Fibroblast of skin of right biceps (primary cell): ENCODE measurements at places on chromosomes 16 and 17.

DNA sequence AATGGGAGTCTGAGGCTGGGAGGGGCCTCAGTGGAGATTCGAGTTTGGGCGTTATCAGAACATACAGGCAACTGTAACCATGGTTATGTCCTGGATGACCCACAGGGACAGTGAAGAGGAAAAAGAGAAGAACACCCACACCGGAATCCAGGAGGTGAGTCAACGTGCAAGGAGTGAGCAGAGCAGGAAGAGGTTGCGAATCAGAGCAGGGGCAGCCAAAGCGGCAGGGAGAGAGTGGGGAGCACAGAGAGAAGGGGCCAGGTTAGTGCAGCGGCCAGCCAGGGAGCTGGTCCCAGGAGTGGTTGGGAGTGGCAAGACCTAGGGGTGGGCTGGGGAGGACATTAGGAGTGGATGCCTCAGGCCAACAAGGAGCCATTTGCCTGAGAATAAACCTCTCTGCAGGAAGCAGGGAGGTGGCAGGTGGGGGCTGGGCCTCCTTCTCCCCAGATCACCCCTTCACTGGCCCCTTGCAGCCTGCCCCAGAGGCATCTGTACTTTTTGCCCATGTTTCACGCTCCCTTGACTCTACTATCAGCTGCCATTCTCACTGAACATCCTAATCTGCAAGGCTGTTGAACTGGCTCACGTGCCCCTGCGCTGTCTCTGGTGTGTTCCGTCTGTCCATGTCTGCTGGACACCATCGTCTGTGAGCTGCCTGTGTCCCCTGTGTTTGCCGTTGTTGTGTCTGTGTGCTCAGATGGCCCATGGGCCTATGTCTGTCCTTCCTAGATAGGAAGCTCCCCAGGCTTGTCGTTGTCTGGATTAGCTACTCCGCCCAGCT lies 5.1 kb downstream of the KRT13 start:
- peak; percentile 81 for DNase-seq

DNA sequence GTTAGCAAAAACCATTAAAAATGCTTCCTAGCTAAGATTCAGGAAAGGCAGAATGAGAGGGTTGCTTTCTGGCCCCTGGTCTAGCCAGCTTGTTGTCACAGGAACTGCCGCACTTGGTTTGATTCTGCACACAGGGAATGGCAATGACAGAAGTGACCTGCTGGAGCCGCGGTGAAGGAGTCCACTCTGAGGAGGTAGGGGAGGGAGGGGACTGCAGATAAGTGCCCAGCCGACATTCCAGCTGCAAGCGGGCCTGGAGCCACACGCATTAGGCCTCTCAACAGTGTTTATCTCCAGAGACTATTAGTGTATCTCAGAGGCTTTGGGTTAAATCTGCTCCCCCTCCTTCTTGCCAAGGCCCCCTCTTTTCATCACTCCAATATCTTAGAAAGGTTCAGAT lies 38.6 kb downstream of the CDRT15 start:
- no peak for DNase-seq

DNA sequence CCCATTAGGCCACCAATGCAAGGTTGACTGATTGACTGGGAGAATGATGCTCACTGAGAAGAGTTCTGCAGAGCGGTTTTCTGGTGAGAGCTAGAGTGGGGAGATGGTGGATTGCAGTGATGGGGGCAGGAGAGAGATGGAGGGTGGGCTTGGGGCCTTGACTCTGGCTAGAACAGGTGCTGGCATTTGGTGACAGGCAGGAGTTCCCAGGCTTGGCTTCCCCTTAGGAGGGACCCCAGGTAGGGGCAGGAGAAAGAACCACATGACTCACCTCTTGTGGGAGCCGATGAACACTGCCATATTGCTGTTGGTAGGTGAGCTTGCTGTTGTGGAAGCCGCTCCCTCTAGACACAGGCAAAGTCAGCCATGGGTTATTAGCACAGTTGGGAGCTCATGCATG lies 8.0 kb downstream of the CD300LB start:
- DNase-seq, result no peak

DNA sequence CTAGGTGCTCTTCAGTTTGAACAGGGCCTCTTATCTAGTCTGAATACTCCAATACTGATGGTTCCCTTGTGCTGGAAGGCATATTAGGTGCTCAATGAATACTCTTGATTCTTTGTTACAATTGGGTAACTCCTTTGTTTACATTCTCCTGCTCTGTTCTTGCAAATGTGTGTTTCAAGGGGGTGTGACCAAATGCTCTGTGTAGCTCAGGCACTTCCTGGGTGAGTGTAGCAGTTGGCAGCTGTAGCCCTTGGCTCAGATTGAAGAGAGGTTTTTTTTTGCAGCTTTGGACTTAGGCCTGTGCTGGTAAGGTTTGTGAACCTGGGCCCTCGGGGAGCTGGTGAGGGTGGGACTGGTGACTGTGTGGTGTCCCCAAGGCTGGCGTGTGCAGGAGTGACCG lies 20.2 kb downstream of the TBCD start:
- no peak for DNase-seq

- no peak for DNase-seq
Measured at GRCh38 chr16:86819533-86819892, 241.2 kb downstream of the FOXL1 start.

DNA sequence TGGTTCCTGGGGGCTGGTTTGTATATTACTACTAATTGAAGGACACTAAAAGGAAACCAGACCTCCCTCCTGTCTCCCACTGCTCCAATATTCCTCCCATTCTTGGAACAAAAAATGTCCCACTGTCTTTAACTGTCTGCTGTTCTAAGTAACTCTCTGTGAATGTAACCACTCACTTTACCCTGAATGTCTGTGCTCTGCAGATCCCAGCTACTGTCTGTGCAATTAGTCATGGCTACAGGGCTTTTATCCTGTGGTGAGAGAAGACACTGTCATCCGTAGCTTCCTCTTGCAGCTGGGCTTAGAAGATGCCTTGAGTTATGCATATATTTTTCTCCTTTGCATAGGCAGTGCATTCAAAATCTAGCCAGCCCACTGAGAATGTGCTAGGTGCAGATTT lies 853.8 kb downstream of the CDH8 start:
- no peak for DNase-seq

GRCh38 chr16:75000481-75001081 lies 1.8 kb downstream of the ZNRF1 start:
- DNase-seq, result peak; percentile 24

DNA sequence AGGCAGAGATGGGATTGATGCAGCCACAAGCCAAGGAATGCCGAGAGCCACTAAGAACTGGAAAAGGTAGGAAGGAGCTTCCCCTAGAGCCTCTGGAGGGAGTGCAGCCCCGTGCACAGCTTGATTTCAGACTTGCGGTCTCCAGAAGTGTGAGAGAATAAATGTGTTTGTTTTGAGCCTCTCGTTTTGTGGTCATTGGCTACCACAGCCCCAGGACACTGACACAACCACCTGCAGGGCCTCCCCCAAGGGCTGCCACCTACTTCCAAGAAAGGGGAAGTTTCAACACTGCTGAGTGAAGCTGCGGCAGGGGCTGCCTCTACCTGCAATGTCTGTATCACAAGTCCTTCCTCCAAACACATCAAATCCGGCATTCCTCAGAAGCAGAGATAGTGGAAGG lies 346.9 kb downstream of the C16orf95 start:
- DNase-seq, result no peak

GRCh38 chr17:63592797-63593196 lies 7.9 kb upstream of the TACO1 start:
- no peak for DNase-seq

DNA sequence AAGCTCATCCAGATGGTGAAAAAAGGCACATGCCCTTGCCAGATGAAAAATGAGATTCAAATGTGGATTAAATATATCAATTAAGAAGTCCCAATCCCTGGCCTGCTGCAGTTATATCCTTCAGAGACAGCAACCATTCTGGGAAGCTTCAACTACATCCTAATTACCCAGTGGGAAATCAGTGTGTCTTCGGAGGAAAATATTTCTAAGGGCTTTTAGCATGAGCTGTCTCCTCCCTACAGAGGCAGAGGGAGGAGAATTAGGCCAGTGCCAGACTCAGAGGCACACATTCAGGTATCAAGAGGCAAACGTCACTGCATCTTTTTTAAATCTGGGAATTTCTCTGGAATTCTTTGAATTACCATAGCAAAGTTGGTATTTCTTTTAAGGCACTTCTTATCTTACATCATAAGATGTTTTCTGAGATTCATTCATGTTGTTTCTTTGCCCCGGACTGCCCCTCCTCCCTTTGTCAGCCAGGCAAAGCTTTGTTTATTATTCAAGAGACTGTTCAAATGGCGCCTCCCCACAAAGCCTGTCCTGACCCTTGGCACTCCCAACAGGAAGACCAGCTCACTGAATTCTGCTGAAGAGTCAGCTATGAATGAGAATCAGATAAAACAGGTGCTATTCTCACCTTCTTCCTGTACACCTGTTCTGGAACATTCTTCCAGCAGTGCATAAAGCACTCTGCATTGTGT lies 38.3 kb upstream of the SMPD3 start:
- DNase-seq, result no peak

DNA sequence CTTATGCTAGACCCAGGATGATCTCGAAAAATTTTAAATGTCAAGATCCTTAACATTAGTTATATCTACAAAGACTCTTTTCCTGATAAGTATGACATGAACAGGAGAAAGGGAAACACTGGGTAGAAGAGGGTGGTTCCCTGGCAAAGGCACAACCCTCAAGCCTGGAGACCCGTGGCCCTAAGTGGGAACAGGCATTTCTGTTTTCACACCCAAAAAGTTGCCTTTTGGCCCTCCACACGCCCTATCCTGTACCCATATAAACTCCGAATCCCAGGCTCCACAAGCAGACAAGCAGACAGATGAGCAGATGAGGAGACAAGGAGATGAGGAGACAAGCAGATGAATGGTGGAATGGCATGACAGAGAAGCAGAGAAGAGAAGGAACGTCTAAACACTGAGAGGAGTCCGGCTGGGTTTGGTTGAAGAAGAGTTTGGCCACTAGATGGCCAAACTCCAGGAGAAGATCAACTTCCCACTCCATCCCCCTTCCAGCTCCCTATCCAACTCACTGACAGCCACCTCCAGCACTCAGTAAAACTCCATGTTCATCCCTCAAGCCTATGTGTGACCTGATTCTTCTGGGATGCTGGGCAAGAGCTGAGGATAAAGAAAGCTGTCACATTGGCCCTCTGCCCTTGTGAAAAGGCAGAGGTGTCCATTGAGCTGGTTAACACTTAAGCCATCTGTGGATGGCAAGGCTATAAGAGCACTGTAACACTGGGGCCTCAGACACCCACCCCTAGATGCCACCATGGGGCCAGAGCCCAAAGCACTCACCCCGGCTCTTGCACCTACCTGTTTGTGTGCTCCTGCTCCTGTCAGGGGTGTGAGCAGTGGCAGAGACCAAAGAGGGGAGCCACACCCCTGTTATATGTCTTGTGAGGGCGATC lies 139.6 kb upstream of the FAM20A start:
- DNase-seq, result no peak

DNA sequence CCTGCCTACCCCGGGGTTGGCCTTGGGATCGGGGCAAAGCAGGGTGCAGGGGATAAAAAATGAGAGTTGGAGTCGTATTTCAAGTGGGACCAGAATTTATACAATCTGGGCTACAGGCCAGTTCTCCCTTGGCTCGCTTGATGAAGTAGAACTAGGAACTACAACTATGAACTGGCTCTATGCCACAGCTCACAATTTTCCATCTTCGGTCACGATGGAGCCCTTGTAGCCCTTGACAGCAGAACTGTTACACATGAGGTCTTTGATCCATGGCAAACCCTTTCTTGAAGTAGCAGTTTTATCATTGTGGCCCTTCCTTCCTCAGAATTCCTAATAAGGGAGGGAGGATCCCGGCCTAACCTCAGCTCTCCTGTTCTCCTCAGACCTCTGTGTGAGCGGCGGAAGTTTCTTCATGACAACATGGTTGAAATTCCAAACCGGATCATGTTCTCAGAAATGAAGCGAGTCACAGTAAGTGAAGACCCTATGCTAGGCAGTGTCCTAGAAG lies 17.1 kb downstream of the LIG3 start:
- peak; percentile 81 for DNase-seq

DNA sequence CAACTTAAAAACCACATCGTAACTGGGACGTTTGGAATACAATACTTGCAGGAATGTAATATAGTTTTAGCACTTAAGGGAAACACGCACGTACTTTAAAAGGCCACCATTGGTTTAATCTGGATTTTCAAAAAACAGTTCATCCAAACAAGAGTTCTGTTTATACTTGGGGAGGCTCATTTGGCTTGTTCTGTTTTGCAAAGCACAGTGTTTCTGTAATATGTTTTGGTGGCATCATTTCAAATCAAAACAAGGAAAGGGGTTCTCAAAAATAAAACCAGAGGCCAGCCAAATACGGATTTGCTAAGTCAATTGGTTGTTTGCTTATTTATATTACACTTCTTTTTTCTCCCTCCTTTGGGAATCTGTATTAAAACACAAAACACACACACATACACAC lies 656.1 kb upstream of the SOX9 start:
- DNase-seq, result no peak

DNA sequence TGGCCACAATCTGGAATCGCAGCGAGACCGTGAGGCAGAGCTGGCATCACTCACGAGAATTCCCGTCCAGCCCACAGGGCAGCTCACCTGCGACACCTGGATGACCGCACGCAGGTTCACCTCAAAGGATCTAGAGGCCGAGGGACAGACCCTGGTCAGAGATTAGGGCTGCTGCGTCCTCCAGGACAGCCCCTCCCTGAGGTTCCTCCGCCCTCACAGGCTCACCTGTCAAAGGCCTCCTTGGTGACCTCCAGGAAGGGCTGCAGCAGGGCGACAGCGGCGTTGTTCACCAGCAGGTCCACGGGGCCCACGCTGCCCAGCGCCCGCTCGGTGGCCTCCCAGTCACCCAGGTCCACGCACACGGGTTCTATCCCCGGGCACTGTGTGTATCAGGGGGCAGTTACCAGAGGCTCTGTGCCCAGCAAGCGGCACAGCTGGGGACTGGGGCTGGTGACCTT lies 834 bp downstream of the DCXR start:
- DNase-seq, result no peak

DNA sequence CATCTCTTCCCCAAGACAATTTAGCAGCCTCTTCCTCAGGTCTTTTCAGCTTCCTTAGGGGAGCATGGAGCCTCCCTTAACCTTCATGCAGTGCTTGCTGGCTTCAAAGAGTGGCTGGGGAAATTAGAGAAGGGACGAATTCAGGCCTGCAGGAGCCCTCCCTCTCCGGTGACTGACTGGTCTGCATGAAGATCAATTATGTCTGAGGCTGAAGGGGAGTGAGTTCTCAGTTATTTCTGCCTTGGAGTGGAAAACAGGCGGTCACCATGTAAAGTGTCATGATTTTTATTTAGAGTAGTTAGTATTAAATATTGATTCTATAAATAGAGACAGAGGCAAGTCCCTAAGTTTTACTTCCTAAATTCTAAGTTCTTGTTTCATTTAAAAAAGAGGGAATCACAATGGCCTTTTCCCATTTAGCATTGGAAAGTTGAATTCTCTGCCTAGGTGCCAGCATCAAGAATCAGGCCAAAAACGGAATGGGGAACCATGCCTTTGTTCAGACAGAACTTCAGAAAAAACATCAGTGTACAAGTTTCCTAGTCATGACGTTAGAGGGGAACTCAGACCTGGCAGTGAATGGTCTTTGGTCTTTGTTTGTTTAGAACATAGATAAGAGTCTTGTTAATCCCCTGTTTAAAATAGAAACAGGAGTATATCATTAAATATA lies 4.4 kb downstream of the GABARAPL2 start:
- DNase-seq, result no peak

- DNase-seq, result no peak
Measured at GRCh38 chr17:6453279-6454024, 9.2 kb downstream of the PIMREG start.
